Lower lobe of right lung (tissue), 2 donors: ENCODE measurements at places on chromosomes 12 and 14. TPM values are rescaled to one million over a fixed set of nuclear protein-coding genes. Genes with fewer than 3 reads are reported as not detected.

GALNT8 gene
- total RNA-seq = 0.77 TPM

GRCh38 chr12:52871291-52872039, 22.7 kb upstream of the KRT78 start:
- H3K36me3 ChIP-seq = no peaks in the 10 kb centered on the region
- no peak for DNase-seq
- no peak overlapping the region for H3K4me3 ChIP-seq
- H3K4me1 ChIP-seq = peaks cover 40% of the 10 kb centered on the region
- H3K27me3 ChIP-seq = no peaks in the 10 kb centered on the region

- no peaks in the 10 kb centered on the region for H3K36me3 ChIP-seq
- no peaks in the 10 kb centered on the region for H3K27me3 ChIP-seq
- H3K4me1 ChIP-seq = no peaks in the 10 kb centered on the region
- DNase-seq = no peak
- no peak overlapping the region for H3K27ac ChIP-seq
These were observed 703.6 kb upstream of the FLRT2 start for GRCh38 chr14:84826294-84826693.

TOMM20L gene
- not detected for total RNA-seq

DNA sequence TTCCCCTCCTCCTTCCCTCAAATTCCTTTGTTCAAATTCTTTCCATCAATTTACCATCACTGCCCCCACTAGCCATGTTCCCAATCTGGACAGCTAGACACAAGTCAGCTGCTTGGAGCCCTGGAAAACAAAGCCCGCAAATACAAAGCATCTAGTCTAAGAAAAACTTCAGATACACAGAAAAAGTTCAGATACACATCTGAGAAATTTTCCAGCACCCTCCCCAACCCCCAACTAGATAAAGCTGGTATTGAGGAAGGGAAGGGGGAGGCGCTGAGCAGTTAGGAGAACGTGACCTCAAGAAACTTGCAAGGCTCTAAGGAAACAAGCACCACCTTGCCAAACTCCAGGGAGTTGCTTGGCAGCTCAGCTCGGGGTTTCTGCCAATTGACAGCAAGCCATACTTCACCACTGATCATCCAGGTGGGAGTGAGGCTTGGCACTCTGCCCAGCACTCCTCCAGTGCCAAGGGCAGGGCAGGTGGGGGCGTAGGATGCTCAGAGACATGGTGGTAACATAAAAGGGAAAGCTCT, 5.1 kb upstream of the CNIH1 start:
- H3K4me1 ChIP-seq = peaks cover 4% of the 10 kb centered on the region
- H3K4me3 ChIP-seq = no peak overlapping the region
- DNase-seq = peak; percentile 45
- H3K36me3 ChIP-seq = no peaks in the 10 kb centered on the region
- H3K27ac ChIP-seq = no peak overlapping the region

DNA sequence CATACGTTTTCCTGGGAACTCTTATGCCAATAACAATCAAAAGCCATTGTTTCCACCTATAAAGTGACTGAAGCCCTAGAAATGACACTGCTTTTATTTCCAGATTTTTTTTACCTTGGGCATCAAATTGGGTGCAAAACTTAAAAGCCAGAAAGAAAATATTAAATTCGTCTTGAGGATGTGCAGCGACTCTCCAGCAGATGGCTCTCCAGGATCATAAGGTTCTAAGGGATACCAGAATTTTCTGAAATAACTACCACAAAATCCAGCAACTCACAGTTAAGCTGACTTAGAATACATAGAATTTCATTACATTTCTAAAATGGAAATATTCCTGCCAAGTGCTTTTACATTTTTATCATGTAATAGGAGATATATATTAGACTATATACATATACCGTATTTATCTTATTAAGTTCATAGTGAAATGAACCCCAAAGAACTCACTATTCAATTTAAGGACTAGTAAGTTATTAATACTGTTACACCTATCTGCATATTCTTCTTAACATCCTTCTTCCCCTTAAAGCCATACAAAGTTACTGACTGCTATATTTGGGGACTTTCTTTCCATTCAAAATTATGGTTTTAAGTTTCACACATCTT, 44.0 kb downstream of the ARMH4 start:
- H3K27ac ChIP-seq = no peak overlapping the region
- H3K4me3 ChIP-seq = no peak overlapping the region

DNA sequence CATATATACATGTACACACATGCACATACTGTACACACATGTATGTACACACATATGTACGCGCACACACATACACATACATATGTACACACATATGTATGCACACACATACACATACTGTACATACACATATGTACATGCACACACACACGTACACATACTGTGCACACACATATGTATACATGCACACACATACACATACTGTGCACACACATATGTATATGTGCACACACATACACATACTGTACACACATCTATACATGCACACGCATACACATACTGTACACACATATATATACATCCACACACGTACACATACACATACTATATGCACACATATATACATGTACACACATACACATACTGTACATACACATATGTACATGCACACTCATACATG, 119.4 kb downstream of the ZFP36L1 start:
- no peak for DNase-seq
- no peaks in the 10 kb centered on the region for H3K36me3 ChIP-seq
- H3K27me3 ChIP-seq = no peaks in the 10 kb centered on the region
- H3K4me1 ChIP-seq = peaks cover 38% of the 10 kb centered on the region

GRCh38 chr12:129428240-129428936, 475.4 kb downstream of the TMEM132D start:
- H3K36me3 ChIP-seq = no peaks in the 10 kb centered on the region
- H3K4me1 ChIP-seq = no peaks in the 10 kb centered on the region
- no peak overlapping the region for H3K27ac ChIP-seq
- no peak overlapping the region for H3K4me3 ChIP-seq
- no peak for DNase-seq

DNA sequence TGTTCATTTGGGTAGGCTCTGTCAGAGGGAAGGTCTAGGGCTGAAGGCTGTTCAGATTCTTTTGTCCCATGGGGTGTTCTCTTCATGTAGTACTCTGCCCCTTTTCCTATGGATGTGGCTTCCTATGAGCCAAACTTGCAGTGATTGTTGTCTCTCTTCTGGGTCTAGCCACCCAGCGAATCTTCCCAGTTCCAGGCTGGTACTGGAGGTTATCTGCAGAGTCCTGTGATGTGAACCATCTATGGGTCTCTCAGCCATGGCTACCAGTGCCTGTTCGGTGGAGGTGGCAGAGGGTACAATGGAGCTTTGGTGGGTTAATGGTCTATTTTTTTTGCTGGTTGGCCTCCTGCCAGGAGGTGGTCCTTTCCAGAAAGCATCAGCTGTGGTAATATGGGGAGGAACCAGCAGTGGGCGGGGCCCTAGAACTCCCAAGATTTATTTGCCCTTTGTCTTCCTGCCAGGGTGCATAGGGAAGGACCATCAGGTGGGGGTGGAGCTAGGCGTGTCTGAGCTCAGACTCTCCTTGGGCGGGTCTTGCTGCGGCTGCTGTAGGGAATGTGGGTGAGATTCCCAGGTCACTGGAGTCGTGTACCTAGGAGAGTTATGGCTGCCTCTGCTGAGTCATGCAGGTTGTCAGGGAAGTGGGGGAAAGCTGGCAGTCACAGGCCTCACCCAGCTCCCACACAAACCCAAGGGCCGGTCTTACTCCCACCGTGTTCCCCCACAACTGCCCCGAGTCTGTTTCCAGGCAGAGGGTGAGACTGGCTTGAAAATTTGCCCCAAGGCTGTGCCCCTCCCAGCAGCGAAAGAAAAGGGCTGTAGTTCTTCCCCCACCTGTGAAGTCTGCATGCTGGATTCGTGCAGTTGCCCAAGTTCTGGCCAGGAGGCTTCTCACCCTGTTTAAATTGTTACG, 17.5 kb downstream of the MTRFR start:
- peaks cover 16% of the 10 kb centered on the region for H3K4me1 ChIP-seq
- H3K27ac ChIP-seq = peak overlapping the region; percentile 68
- no peaks in the 10 kb centered on the region for H3K27me3 ChIP-seq
- H3K36me3 ChIP-seq = peaks cover 32% of the 10 kb centered on the region
- H3K4me3 ChIP-seq = no peak overlapping the region

- peak overlapping the region; percentile 69 for H3K4me3 ChIP-seq
These were observed 1.2 kb downstream of the DUSP16 start for GRCh38 chr12:12561371-12562015.

MYF6 gene
- not detected for total RNA-seq

GRCh38 chr12:2336409-2336829, 283.6 kb downstream of the CACNA1C start:
- DNase-seq = no peak
- H3K27me3 ChIP-seq = no peaks in the 10 kb centered on the region
- peaks cover 33% of the 10 kb centered on the region for H3K4me1 ChIP-seq
- H3K4me3 ChIP-seq = no peak overlapping the region

- H3K4me3 ChIP-seq = no peak overlapping the region
- H3K27me3 ChIP-seq = peaks cover 96% of the 10 kb centered on the region
- H3K4me1 ChIP-seq = peaks cover 11% of the 10 kb centered on the region
- H3K27ac ChIP-seq = no peak overlapping the region
- no peaks in the 10 kb centered on the region for H3K36me3 ChIP-seq
These were observed 2.0 kb upstream of the ALX1 start for GRCh38 chr12:85277900-85278597.

DNA sequence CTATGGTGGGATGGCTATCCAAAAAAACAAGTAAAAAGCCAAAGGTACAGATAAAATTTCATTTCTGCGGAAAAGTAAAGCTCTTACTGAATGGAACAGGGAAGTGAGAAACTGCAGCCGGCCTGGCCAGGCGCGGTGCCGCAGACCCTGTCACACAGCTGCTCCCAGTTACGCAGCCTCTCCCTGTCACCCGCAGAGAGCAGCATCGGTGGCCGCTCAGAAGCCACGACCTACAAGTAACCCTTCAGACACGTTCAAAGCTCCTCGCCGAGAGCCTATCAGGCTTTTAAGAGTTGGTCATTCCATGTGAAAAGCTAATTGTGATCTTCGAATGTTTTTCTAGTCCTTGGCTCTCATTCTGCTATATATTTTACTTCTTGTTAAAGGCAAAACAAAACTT, 11.0 kb upstream of the ANKLE2 start:
- DNase-seq = no peak
- H3K36me3 ChIP-seq = peaks cover 64% of the 10 kb centered on the region
- peaks cover 36% of the 10 kb centered on the region for H3K4me1 ChIP-seq
- peak overlapping the region; percentile 6 for H3K27ac ChIP-seq
- H3K27me3 ChIP-seq = no peaks in the 10 kb centered on the region
- no peak overlapping the region for H3K4me3 ChIP-seq

KRT77 gene
- not detected for total RNA-seq

DNA sequence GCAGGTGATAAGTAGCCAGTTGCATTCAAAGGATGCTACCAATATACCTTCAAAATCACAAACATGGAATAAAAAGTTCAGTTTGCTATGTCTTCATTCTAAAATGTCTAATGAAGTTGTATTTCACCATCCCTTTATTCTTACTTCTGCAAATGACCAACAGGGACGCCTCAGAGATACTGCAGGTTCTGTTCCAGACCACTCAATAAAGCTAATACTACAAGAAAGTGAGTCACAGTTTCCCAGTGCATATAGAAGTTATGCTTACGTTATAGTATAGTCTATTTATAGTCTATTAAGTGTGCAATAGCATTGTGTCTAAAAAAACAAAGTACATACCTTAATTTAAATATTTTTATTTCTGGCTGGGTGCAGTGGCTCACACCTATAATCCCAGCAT, 29.3 kb upstream of the EIF5 start:
- no peaks in the 10 kb centered on the region for H3K36me3 ChIP-seq
- H3K27me3 ChIP-seq = no peaks in the 10 kb centered on the region
- DNase-seq = no peak
- H3K27ac ChIP-seq = no peak overlapping the region
- no peaks in the 10 kb centered on the region for H3K4me1 ChIP-seq

JDP2 gene
- 59.2 TPM for total RNA-seq
